ENCODE measurements at places on chromosomes 16 and 17.
A peak's percentile ranks its signal among the peaks of the same experiment; 100 is the strongest.

DNA sequence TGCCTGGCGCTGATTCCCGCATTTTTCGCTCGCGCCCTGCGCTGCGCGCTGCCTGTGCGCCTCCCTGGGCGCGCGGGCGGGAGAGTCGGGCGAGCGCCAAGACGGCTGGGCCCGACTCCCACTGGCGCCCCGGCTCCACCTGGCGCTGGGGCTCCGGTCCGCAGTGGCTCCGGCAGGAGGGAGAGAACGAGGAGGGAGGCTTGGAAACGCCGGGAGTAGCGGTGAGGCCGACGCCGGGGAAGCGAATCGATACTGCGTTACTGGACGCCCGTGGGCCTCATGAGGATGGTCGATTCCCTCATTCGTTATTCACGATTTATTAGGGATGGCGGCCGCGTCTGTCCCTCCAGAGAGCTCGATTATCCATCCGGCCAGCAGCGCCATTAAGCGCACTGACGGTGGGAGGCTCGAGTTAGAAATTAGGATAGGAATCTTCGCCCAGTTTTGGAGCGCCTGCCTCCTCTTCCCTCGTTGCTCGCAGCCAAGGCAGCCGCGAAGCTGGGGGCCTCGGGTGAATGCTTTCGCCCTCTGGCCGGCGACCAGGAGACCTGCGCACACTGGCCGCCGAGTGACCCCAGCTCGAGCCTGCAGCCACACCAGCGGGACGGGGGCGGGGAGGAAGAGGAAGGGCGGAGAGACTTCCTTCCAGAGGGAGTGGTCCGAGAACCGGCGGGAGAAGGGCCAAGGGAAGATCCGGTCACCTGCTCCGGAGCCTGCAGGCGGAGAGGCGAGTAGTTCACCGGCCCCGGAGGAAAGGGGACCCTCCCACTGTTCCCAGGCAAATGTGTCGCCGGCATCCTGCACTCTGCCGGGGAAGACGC lies 1.3 kb upstream of the PCGF2 start:
- DNase-seq: no peak

DNA sequence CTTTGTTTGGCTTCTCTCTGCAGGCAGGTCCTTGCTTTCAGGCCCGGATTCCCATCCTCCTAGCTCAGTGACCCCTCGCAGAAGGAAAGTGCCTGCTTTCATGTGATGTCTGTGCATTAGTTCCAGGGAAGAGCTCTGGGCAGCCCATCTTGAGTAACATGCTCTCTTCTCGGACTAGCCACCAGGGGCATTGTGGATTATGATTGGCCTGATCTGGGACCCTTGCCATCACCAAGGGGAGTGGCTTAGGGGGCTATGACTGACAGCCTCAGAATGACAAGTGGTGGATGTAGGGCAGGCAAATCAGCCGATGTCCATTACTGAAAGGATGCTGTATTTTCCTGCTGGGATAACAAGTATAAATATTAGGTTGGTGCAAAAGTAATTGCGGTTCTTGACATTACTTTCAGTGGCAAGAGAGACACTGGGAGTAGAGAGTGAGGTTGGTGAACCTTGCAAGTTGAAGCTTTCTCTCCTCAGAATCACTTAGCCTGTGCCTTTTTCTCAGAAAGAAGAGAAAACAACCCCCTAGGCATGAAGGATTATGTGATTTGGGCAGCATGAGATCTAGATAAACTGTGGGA lies 71.5 kb upstream of the MPHOSPH6 start:
- DNase-seq: no peak

DNA sequence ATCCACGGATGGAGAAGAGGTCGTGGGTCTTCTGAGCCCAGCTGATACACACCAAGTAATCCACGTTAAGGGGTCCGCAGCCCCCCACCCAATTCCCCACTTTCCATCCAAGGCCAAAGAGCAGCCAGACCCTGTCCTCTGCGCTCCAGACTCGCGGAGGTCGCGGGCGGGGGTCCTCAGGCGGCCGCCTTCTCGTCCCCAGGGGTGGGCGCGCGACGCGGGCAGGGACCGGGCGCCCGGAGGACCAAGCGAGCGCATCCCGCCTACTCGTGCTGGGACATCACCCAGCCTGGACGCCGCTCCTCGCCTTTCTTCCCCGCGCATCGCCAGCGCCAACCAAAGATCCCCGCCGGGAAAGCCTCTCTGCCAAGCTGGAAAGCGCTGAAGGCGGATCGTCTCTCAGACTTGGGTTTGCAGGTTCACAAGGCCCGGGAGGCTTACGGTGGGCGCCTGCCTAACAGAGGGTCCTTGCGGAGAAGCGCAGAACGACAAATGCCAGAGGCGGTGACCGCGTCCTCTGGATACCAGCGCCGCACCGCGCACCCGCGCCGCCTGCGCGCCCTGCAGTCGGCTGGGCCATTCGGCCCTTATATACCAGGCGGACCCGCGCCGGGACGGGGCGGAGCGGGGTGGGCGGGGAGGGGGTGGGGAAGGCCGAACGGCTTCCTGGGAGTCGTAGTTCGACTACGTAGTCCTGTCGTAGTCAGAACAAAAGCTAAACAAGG lies 471.6 kb downstream of the SOX9 start:
- peak; percentile 50 for DNase-seq

GRCh38 chr17:40703652-40704051 lies at the start of gene KRT24:
Gene KRT24, minus strand, starts transcription at chr17:40703752. Its CDS starts 59 bp downstream, at chr17:40703693.
- no peak for DNase-seq

DNA sequence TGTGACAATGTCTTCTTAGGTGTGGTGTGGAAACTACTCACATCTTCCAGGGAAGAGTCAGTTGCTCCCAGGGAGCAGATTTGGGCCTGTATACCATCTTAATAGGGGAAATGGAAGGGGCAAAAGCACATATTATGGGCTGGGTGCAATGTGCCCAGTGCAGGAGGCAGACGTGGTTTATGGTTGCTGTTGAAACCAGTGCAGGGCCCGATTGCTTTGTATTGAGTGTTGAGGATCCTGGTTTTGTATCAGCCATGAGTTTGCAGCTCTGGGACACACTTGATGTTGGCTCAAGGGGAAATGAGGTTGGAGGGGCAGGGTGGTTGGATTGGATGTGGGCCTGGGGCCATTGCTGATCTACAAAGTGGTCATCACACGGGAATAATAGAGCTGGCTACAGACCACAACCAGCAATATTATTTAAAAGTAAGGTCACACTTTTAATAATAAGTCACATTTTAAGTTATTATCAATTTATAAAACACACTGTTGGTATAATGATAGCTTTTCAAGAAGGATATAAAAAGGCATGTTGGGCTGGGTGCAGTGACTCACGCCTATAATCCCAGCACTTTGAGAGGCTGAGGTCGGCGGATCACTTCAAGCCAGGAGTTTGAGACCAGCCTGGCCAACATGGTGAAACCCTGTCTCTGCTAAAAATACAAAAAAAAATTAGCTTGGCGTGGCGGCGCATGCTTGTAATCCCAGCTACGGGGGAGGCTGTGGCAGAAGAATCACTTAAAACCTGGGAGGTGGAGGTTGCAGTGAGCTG lies 302.4 kb downstream of the SEC14L1 start:
- no peak for DNase-seq

DNA sequence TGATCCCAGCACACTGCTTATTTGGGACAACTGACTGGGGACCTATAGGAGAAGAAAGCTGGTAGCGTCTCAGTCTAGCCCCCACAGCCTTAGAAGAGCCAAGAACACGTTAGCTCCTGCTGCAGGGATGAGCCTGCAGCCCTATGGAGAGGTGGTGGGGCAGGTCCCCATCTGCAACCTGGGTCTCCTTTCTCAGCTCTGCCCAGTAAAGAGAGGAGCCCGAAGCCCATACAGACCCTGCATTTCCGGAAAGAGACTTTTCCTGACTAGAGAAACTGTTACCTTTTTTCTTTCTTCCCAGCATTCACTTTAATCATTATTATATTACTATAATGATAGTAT lies 788 bp downstream of the METTL22 start:
- no peak for DNase-seq

GRCh38 chr17:5582209-5583185 lies 1.8 kb downstream of the NLRP1 start:
- no peak for DNase-seq

DNA sequence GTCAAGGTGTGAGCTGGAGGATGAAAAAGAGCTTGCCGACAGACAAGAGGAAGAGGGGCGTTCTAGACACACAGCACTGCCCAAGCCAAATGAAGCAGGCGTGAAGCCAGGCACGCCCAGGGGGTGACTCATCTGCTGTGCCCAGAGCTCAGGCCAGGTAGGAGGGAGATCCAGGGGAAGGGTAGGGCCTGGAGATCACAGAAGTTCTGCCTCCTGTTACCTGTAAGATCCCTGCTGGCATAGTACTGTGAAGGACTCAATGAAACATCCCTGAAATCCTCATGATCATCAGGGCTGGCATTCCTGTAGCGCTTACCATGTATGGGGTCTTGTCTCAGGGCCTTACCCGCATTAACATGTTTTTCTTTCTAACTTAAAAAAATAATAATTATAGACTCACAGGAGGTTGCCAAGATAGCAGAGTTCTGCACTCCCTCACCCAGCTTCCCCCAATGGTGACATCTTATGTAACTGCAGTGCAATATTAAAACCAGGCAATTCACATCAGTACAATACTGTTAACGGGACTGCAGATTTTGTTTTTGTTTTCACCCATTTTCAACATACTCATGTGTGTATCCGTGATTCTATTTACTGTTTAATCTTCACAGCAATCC lies 158.6 kb downstream of the XYLT1 start:
- no peak for DNase-seq

- DNase-seq: no peak
Measured at GRCh38 chr16:48558371-48558841, 51.6 kb downstream of the N4BP1 start.

- DNase-seq: no peak
Measured at GRCh38 chr16:67211674-67212073, 12.7 kb downstream of the ELMO3 start.

- no peak for DNase-seq
Measured at GRCh38 chr17:79220201-79220712, 145.6 kb downstream of the ENGASE start.

GRCh38 chr16:84887207-84887606 lies 67.4 kb downstream of the CRISPLD2 start:
- no peak for DNase-seq

- no peak for DNase-seq
Measured at GRCh38 chr16:46768809-46769208, 20.7 kb upstream of the MYLK3 start.

- no peak for DNase-seq
Measured at GRCh38 chr16:65181071-65181561, 59.3 kb upstream of the CDH11 start.

DNA sequence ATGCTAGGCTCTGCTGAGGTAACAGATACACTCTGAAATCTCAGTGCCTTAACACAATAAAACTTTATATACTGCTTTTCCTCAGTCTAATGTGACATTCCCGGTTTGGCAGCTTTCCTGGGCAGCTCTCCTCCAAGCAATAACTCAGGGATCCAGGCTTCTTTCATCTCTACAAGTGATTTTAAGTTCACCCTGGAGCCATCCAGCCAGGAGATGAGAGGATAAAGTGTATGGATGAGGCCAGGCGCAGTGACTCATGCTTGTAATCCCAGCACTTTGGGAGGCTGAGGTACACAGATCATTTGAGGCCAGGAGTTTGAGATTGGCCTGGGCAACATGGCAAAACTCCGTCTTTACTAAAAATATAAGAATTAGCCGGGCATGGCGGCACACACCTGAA lies 147.2 kb downstream of the UTP18 start:
- DNase-seq: no peak

DNA sequence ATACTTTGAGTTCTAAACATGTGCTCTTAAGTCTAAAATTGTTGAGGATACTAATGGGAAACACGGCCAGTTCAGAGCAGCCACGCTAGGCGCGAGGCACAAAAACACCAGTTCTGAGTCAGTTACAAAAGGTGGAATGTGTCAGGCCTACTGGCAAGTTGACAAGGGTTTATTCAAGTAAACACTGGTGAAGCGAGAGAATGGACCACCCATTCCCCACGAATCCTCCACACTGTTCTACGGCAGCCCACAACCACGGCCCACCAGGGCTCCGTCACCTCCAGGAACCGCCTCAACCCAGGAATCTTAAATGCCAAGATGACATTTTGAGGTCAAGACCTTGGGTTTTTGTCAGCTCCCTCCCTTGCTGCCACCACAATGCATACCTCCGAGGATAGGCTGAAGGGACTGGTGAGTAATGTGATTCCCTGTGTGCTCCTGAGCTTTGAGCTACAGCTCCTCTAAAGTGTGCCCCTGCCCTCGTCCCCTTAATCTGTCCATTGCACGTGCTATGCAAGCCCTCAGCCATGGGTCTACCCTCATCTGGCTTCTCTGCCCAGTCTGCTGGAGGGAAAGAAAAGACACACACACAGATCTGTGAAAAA lies 28.5 kb upstream of the TRAP1 start:
- no peak for DNase-seq

GRCh38 chr17:78804777-78805176 lies 22.7 kb upstream of the CYTH1 start:
- peak; percentile 34 for DNase-seq

- no peak for DNase-seq
Measured at GRCh38 chr16:29978564-29979270, 5.0 kb downstream of the TAOK2 start.

GRCh38 chr17:69434164-69434579 lies 19.7 kb downstream of the MAP2K6 start:
- DNase-seq: no peak

DNA sequence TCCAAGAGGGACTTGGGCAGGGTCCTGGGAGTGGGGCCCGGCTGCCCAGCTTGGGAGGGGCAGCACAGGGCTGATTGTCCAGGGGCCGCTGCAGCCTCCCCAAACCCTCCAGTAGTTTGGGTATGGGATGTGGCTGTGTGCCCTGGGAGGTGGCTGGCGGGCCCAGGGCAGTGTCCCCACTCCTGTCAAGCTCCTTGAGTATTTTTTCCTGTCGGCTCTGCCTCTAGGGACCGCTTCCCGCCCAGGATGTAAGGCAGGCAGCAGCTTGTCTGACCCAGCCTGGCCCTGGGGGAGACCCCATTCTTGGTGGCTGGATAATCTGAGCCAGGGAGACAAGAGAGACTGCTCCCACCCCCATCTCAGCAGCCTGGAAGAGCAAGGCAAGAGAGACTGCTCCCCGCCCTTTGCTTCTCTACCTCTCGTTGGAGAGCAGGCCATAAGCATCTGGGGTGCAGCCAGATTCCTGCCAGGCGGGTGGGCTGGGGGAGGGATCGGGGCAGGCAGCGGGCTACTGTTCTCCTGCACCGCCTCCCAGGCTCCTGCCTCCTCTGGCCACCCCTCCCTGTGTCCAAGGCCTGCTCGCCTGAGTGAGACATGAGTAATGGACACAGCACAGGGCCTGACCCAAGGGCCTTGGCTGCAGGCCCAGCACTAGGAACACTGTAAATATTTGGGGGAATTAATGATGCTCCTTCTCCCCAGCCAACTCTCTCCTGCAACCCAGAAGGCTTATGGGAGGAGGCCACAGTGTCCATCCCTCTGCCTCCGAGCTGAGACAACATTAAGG lies 18.4 kb upstream of the ITGA3 start:
- DNase-seq: no peak

GRCh38 chr17:58394534-58395223 lies 22.7 kb downstream of the RNF43 start:
- DNase-seq: no peak

GRCh38 chr16:89383095-89384003 lies 107.0 kb downstream of the ANKRD11 start:
- no peak for DNase-seq

DNA sequence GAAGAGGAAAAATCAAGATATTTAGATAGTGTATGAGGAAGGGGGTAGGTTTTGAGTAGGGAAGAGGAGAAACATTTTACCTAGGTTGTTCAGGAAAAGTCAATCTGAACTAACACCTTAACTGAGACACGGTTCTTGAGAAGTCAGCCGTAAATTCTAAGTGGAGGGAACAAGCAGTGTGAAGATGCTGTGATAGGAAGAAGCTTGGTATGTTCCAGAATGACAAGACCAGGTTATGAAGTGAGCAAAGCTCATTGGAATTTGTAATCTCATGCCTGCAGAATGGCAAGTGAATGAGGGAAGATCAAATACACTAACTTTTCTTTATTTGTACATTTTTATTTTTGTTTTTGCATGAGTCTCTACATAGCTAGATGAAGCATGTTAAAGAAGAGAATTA lies 307.6 kb downstream of the ZFHX3 start:
- DNase-seq: no peak

All from stimulated activated CD4-positive, alpha-beta T cell treated with anti-CD3 and anti-CD28 coated beads, Interleukin-1b, Interleukin-23, amount 100 ng/mL, for 48 hours (primary cell).